GM10248 (cell line): ENCODE measurements at places on chromosomes 5 and 9.
A peak's percentile ranks its signal among the peaks of the same experiment; 100 is the strongest.

- no peak for DNase-seq
Observed at GRCh38 chr9:135718616-135719015, 16.6 kb downstream of the KCNT1 start.

DNA sequence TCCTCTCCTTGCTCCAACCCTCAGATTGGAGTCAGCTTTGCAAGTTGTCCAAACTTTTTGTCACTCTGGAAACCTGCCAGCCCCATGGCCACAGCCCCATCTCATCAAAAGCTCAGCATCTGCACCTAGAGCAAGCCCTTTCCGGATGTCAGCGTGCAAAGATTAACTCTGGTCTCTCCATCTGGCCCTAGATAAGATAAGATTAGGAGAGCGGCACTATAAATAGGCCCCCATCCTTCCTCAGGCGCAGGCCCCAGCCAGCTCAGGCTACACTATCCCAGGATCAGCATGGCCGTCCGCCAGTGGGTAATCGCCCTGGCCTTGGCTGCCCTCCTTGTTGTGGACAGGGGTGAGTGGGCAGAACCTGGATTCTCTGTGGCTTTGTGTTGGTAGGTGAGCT, at the start of gene SPINK4:
TSS of gene SPINK4 (plus strand) at position 247 of the 400 bp plus-strand sequence. CDS start at position 289, 42 bp downstream.
- no peak for DNase-seq

GRCh38 chr9:133353548-133353947, 2.7 kb downstream of the SURF1 start:
- DNase-seq: no peak

DNA sequence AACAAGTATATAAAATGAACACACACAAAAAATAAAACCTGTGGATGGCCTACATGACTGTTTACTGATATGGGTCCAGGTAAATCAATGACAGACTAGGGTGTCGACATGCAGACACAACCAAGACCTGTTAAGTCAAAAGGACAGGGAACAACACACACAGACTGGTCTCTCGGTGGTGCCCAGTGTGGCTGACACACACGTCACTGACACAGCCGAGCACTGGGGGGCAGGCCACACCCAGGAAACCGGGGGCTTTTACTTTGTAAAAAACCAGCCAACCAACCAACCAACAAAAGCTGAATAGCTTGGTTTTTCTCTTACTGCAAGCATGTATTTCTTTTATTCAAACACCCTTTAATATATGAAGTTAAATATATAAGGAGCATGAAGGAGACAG, 5.0 kb downstream of the FAM163B start:
- DNase-seq: no peak

GRCh38 chr9:84668196-84669012, 1.1 kb upstream of the NTRK2 start:
- peak; percentile 61 for DNase-seq

GRCh38 chr9:120331913-120332312, 248.1 kb downstream of the CDK5RAP2 start:
- no peak for DNase-seq

DNA sequence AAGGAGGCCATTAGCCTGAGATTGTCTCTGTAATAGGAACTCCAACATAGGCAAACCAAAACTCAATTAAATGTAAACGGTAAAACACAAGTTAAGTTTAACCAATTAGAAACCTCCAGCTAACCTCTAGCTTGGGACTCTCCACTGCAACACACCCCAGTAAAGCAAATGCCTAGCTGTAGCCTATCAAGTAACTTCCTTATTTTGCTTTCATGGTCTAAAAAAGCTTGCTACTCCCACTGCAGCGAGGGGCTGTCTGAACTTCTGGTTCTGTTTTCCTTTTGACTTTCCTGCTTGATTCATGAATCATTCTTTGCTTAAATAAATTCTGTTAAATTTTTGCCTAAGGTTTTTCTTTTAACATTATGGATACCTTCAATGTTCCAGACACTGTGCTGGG, 24.4 kb upstream of the C5orf46 start:
- DNase-seq: peak; percentile 14

- no peak for DNase-seq
Observed at GRCh38 chr5:109016300-109016699, 268.6 kb downstream of the FER start.

DNA sequence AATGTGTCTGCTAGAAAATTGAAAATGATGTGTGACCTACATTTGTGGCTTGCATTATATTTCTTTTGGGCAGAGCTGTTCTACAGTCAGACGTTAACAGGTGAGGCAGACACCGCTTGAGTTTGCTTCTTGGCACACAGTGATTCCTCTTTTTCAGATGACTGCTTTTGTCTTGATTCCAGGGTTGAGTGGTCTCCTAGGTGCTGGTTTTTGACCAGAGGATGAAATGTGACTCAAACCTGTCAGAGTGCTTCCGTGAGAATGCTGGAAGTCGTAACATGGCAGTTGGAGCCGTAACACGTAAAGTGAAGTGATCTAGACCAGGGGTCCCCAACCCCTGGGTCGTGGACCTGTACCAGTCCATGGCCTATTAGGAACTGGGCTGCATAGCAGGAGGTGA, 28.3 kb upstream of the NDFIP1 start:
- DNase-seq: no peak
